ENCODE measurements at places on chromosomes 5 and 9. TPM values are rescaled to one million over a fixed set of nuclear protein-coding genes. Genes with fewer than 3 reads are reported as not detected.

DNA sequence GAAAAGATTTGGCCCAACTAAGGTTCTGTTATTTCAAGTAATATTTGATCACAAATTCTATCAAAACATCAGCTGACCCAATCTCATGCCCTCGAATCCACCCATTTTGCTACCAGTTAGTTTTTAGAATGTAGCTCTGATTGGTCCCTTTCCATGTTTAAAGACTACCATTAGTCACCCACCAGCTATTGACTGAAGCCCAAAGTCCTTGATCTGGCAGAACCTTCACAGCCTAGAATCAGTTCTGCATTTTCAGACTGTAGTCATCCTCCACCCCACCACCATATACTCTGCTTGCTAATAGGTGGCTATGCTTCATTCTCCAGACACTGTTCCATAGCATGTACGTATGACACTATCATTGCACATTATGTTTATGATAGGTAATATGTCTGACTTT lies 182.2 kb upstream of the TARS1 start:
- DNase-seq = no peak

DNA sequence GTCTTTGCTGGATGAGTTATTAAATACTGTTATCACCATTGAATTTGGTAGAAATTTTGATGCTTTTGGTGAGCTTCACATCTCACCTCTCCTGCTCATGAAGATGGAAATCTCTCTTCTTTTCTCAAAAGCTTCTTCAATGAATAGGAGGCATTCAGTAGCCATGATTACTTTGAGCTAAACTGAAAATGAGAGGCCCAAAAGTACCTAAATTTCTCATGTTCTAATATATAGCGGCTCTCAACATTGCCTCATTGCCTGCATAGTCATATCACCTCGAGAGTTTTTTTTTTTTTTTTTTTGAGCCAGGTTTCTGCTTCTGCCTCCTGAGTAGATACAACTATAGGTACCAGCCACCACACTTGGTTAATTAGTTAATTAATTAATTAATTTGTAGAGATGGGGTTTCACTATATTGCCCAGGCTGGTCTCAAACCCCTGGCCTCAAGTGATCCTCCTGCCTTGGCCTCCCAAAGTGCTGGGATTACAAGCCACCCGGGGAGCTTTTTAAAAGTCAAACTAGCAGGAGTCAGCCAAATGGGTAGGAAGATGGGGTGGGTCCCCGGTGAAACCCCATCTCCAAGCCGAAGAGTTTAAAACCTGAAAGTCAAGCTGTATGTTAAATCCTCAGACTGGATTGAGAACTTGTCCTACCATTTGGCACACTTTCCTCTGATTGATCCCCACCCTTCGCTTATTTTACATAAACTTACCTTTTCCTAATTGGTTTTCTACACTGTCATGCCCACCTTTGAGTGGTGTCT lies 169.0 kb downstream of the DOCK2 start:
- no peak for DNase-seq

Gene FOXD4L6
- not detected for total RNA-seq

Gene ADRB2
- 1.6 TPM for total RNA-seq

Gene SPINK4
- not detected for total RNA-seq
